ENCODE measurements at places on chromosomes 1 and 21.

DNA sequence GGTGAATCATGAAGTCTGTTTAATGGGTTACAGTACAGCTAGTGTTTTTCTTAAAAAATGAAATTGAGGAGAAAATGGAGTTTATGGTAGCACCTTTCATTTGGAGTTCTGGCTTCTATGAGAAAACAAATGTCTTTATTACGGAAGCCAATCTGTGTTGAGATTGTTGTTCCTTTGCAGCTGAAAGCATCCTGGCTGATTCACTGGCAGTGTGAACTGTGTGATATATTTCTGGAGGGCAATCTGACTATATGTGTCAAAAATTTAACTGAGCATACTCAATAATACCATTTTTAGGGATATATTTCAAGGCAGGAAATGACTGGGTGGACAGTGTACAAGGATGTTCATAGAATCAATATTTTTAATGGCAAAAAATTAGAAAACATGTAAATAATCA lies 46.6 kb upstream of the LYST start:
- DNase-seq = no peak

DNA sequence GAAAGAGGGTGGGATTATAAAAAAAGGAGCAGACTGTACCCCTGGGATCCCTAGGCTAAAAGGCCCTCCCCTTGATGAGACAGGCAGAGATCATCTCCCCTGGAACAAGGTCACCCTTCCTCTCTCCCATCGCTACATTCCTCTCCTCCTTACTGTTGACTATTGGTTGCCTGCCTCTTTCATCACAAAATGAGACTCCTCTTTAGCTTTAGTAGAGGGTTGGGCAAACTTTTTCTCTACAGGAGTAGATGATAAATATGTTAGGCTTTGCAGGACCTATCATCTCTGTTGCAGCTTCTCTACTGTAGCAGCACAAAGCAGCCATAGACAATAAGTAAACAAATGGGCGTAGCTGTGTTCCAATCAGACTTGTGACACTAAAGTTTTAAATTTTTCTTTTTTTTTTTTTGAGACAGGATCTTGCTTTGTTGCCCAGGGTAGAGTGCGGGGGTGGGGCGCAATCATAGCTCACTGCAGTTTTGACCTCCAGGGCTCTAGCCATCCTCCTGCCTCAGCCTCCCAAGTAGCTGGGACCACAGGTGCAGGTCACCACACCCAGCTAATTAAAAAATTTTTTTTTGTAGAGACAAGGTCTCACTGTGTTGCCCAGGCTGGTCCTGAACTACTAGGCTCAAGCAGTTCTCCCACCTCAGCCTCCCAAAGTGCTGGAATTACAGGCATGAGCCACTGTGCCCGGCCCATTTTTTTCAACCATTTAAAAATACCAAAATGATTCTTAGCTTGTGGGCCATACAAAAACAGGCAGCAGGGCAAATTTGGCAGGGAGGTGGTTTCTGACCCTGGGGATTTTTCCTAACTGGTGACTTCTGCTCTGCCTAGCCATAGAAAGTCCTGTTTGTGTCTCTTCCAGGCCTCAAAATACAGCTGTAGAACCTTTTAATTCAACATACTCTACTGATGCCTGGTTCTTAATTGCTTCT lies 15.1 kb downstream of the MCL1 start:
- no peak for DNase-seq

DNA sequence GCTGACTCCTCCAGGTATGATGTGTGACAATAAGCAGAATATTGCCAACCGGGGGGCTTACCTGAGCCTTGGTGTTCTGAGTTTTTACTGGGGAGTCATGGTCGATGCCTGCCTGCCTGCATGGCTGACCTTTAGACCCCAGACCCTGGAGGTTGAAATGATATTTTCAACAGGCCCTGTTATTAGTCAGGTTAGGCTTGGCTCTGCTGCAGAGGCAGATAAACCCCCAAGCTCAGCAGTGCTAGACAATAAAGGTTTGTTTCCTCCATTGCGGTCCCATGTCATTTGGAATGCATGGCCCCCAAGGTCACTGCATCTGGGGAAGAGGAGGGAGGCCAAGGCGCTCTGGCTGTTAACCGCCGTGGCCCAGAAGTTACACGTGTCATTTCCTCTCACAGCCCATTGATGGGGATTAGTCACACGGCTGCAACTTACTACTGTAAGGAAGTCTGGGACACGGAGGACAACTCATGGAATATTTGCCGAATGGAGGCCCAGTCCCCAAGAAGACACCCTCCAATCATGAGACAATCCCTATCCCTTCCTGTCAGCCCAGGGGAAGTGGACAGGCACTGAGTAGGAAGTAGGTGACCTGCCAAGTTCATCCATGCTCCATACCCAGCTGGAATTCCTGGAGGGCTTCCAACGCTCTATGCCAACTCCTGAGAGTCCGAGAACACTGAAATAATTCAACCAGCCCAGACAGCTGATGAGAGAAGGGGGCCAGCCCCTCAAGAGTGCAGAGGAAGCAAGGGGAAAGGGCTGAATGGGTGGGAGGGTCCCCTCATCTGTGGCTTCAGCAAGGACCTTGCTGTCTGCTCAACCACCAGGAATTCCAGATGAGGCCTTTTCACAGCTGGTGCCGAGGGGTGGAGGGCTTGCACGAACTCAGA lies 97.3 kb downstream of the TAS1R2 start:
- DNase-seq = no peak

GRCh38 chr1:27144049-27144748 lies 10.7 kb downstream of the SLC9A1 start:
- DNase-seq = no peak

DNA sequence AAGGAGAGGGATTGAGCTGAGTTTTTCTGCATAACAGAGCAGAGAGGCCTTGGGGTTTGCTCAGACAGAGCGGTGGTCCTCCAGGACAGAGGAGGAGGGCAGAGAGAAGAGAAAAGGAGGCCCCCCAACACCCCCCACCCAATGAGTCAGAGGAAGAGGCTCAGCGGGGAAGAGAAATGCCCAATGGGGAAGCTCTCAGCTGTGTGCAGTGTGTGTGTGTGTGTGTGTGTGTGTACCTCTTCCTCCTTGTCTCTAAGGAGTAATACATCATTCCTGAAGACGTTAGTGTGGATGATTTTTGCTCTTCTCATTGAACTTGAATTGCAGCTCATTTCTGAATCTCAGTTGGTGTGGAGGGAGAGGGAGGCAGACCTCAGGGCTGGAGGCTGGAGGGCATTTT lies 8.7 kb downstream of the TMPRSS3 start:
- DNase-seq = no peak

DNA sequence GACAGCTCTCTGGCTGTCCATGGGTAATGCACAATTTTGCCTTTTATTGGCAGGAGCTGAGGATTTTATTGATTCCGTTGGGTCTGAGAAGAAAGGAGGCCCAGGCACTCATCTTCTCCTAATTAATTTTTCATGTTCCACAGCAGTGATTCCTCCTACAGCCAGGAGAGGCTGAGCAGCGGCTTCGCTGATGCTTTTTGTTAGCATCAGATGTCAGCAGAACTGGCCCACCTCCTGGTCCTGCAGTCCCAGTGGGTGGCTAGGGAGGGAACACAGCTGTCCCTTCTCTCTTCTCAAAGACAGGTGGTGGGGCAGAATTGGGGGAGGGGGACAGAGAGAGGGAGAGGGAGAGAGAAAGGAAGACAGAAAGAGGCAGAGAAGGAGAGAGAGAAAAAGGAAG lies 5.7 kb downstream of the MT1HL1 start:
- no peak for DNase-seq

DNA sequence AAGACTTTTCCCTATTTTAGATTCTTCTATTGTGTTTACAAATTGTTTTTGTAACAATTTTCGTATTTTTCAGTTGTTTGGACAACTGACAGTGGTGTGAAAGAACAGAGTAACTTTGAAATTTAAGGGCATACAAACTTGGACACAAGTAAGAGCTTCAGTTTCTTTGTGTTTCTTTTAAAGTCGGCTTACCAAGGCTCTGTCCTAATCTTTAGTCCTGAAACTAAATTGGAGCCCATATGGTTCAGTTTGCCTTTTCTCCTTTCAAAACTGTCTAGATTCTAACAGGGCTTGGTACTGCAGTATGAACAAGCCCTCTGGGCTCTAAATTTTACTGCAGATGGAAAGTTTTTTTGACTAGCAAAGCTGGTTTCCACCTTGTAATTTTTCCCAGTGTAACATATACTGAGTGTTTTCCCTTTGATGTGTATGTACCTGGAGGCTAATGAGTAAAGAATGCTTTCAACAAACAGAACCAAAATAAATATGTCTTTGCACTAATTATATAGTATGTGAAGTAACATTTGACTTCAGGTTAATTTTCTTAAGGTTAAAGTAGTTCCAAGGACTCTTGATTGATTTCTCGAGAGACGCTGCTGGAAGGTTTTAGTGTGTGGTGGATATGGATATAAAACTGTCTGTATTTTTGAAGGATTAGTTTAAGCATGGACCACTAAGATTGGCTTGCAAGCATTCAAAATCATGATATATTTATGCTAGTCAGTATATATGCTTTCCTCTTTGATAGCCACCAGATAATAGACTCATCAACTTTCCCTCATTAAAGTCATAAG lies 4.1 kb downstream of the SNX27 start:
- DNase-seq = no peak

DNA sequence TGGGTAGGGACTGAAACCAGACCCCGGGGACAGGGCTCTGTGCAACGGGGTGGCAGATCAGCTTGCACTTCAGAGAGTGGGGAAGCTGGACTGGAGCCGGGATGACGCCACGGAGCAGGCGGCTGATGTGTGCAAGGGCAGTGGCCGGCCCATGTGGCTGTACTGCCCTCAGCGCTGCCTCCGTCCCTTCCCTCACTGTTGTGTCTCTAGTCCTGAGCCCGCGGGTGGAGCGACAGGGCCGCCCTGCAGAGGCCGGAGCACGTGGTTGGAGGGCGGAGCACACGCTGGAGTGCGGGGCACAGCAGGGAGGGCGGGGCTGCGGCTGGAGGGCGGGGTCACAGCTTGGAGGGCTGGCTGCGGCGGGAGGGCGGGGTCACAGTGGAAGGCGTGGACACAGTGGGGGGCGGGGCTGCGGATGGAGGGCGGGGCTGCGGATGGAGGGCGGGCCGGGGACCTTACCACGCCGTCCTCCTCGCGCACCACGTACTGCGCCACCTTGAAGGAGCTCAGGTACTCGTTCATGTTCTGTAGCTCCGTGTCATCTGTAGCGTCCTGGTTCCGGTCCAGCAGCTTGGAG lies 52.4 kb downstream of the CHD5 start:
- DNase-seq = peak; percentile 19

GRCh38 chr21:35882791-35883240 lies 177.5 kb downstream of the SETD4 start:
- DNase-seq = no peak

DNA sequence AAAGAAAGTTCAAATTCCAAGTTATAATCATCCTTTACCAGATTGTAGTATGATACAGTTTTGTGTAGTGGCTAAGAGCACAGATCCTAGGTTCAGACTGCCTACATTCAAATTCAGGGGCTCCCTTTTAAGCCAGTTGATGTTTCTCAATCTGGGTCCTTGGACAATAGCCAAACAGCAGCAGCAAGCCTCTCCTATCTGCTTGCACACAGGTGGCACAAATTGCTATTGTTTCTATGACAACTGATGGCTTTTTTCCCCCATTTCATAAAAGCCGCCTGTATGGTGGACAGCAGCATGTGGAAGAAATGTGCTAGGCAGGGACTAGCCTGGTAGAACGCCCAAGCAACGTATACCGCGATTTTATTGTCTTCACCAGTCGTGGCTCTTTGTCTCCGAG lies 76.5 kb downstream of the S1PR1 start:
- no peak for DNase-seq

GRCh38 chr1:200282497-200283122 lies 127.2 kb downstream of the ZNF281 start:
- DNase-seq = no peak

GRCh38 chr1:224059897-224060427 lies 53.9 kb upstream of the FBXO28 start:
- no peak for DNase-seq

- DNase-seq = no peak
Observed at GRCh38 chr21:42311160-42311559, 4.0 kb downstream of the TFF3 start.

- DNase-seq = no peak
Observed at GRCh38 chr1:145992502-145992936, 3.9 kb downstream of the TXNIP start.

GRCh38 chr1:177934927-177935326 lies 34.9 kb downstream of the SEC16B start:
- DNase-seq = no peak

- no peak for DNase-seq
Observed at GRCh38 chr1:203871114-203871880, 9.9 kb downstream of the SNRPE start.

- peak; percentile 74 for DNase-seq
Observed at GRCh38 chr1:153790966-153791647, 15.9 kb downstream of the SLC27A3 start.

GRCh38 chr1:44554706-44555105 lies 119.6 kb downstream of the TMEM53 start:
- no peak for DNase-seq

DNA sequence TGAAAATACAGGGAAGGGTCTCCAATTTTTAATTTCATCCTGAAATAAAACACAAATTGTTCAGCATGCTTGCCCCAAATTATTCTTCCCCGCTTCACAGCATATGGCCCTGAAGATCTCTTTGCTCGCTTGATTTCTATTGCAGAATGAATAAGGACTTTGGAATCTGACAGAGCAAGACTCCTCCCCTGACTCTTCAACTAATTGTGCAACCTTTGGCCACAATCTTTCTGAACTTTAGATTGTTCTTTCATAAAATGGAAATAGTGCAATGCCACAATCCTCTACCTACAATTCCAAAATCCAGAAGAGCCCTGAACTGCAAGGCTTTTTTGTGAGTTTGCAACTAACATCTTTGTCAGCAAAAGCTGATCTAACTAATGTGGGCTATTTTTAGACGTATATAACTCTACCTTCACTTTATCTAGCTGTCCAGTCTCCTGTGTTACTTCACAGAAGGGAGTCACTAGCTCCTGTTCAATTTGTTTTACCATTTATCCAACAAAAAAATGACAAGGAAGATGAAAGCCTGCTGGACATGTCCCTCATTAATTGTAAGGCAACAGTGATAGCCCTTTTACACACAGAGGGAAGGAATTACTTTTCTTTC lies 13.4 kb downstream of the RNASEL start:
- no peak for DNase-seq

DNA sequence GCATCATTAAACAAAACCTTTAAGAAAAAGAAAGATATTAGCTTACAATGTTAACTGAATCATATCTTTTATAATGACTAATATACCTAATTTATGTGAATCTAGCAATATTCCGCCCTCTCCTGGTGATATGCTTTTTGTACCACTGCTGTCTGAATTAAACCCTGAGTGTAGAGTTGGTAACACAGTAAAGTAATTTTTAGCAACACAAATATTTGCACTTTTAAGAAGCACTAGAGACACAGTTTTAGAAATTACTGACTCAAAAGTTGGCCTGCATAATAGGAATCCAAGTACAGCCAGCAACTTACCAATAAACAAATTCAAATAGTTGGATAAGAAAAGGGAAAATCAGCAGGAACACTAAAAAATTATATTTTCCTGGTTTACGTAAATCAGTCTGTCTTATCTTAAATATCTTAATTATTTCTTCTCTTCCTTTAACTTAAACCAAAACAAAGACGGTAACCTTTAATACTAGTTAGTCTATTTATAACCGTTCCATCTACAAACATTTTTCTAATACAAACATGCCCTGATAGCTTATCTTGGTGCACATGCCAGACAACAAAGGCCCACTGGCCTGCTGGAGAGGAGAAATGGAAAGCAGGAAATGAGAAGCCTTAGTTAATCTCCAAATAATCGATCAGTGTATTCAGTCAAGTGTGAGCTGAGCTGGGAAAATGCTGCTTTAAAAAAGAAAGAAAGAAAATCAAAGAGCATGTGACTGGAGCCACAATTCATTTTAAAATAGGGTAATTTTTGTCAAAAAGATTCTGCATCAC lies 246.0 kb downstream of the RERE start:
- no peak for DNase-seq

- no peak for DNase-seq
Observed at GRCh38 chr1:213779228-213779627, 208.5 kb upstream of the PROX1 start.
